SJSA1 (cell line): ENCODE measurements at places on chromosomes 6 and 20. TPM values are rescaled to one million over a fixed set of nuclear protein-coding genes. Genes with fewer than 3 reads are reported as not detected.

SLC22A1 gene
- total RNA-seq, result not detected in 2 replicates

ANKRD6 gene
- 1.1 TPM in 1 of 2 replicates, not detected in the other for total RNA-seq

ADGB gene
- total RNA-seq, result not detected in 2 replicates

HTR1B gene
- total RNA-seq, result not detected in 2 replicates

PPDPF gene
- total RNA-seq, result 47.2 and 56.7 TPM in 2 replicates

SLC17A2 gene
- total RNA-seq, result not detected in 2 replicates

HCRTR2 gene
- not detected in 2 replicates for total RNA-seq

ANKRD66 gene
- total RNA-seq, result not detected in 2 replicates

INSM1 gene
- not detected in 2 replicates for total RNA-seq

DNA sequence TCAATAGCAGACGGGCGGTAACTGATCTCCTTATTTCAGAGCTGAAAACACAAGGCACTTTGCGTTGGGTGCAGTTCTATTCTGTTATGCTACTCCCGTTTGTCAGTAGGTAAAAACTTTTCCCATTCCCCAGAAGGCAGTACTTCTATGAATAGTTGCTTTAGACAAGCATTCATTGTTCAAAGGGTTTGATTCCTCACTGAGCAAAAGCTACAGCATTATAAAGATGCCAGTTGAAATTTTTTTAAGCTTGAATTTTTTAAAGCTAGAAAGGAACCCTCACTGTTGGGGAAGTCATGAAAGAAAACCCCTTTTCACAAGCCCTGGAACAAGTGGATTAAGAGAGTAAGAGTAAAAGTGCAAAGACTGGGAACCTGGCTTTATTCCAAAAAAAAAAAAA lies 42.3 kb downstream of the FUT9 start:
- no peaks in the 10 kb centered on the region for H3K27me3 ChIP-seq
- H3K4me1 ChIP-seq, result peaks cover 9% of the 10 kb centered on the region
- no peak overlapping the region for H3K27ac ChIP-seq
- no peaks in the 10 kb centered on the region for H3K36me3 ChIP-seq

DNA sequence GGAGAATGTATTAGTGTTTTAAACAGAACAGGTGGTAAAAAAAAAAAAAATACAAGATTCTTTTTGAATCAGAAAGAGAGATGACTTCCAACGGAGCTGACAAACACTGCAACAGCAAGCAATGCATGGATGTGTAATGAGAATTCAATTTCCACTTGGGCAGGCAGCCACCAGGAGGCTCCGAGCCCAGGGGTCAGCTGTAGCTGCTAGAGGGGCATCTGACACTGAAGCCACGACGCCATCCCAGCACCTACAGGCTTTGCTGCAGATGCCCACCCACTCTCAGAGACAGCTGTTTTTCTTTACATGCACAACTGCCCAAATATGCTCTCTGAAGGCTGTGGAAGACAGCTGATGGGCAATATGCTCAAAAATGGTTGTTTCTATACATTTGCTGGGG lies 75.4 kb downstream of the ELOVL5 start:
- H3K27ac ChIP-seq, result no peak overlapping the region
- peaks cover 88% of the 10 kb centered on the region for H3K36me3 ChIP-seq

GRCh38 chr6:73648166-73648565 lies 5.6 kb downstream of the SLC17A5 start:
- H3K27me3 ChIP-seq, result no peaks in the 10 kb centered on the region
- no peak overlapping the region for H3K4me3 ChIP-seq
- H3K4me1 ChIP-seq, result 0 out of 2 replicates have a peak, but pooled peaks cover 3% of the 10 kb centered on the region
- H3K27ac ChIP-seq, result no peak overlapping the region
- DNase-seq, result no peak

- H3K27ac ChIP-seq, result no peak overlapping the region
- no peak overlapping the region for H3K4me3 ChIP-seq
- DNase-seq, result no peak
Measured at GRCh38 chr6:6840831-6841291, 252.3 kb downstream of the LY86 start.

DNA sequence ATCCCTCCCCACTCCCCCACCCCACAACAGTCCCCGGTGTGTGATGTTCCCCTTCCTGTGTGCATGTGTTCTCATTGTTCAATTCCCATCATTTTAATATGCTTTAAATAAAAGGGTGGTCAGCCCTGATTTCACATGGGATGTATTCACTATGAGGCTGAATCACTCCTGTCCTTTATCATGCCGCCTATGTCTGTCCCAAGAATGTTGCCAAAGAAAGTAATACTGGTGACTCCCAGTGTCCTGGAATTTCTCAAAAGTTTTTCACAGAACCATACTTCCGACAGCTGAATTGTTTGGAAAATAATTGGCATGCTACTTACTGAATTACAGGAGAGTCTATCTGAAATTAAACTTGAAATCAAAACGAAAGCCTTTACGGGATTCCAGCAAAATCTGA lies 217.7 kb downstream of the HAO1 start:
- H3K4me1 ChIP-seq, result no peaks in the 10 kb centered on the region
- H3K27ac ChIP-seq, result no peak overlapping the region
- no peaks in the 10 kb centered on the region for H3K36me3 ChIP-seq
- H3K4me3 ChIP-seq, result no peak overlapping the region
- DNase-seq, result no peak
- H3K27me3 ChIP-seq, result no peaks in the 10 kb centered on the region

DNA sequence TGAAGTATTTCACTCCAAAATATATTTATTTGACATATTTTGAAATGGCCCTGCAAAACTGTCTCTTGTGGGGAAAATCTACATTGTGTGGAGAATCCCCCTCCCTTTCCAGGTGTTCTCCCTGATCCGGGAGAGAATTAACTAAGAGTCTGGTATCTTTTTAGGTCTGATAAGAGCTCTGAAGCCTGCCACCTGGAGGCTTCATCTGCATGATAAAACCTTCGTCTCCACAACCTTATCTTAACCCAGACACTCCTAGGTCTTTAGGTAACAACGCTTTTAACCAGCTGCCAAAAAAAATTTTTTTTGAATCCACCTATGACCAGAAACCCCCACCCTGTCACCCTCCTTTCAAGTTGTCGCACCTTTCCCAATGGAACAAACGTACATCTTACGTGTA lies 43.0 kb downstream of the FAM184A start:
- no peaks in the 10 kb centered on the region for H3K27me3 ChIP-seq
- DNase-seq, result no peak
- no peaks in the 10 kb centered on the region for H3K4me1 ChIP-seq
- no peak overlapping the region for H3K27ac ChIP-seq
- H3K36me3 ChIP-seq, result no peaks in the 10 kb centered on the region
- H3K4me3 ChIP-seq, result no peak overlapping the region

DNA sequence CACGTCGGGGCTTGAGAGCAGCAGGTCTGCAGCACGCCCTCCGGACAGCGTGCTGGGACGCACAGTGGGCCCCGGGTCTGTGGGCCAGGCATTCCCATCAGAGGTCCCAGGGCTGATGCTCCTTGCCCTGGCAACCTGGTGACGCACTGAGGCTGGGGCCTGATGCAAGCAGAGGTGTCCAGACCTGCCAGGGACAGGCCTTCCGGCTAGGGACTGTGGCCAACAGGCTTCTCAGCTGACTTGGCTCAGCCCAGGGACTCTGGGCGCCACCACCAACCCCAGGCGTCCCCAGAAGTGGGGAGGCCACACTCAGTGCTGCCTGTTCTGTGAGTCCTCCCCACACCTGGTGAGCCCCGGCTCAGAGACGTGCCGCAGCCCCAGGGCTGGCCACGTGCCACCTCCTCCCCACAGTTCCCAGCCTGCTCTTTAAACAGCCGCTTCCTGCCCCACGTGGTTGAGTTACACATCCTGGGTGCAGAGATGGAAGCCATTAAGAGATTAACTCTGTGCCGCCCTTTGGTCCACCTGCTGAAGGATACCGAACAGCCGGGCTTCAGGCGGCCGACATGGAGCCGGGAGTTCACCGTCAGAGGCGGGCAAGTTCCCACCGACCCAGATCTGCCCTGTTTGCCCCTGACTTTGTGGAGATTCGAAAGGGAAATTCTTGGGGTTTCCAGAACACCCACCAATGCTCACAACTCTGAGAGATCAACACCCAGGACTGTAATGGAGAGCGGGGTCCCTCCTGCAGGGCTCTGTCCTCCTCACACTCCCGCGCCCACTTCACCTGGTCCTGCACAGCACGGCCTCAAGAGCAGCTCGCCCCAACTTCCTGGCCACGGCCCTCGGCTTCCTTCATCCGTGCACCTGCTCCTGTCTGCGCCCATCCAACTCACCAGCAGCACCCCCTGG lies 37.6 kb upstream of the ZBP1 start:
- H3K27ac ChIP-seq, result no peak overlapping the region
- no peaks in the 10 kb centered on the region for H3K27me3 ChIP-seq
- no peak for DNase-seq

GRCh38 chr6:148367411-148368024 lies 24.9 kb downstream of the SASH1 start:
- no peak overlapping the region; the same call in 1 of the 2 replicates for H3K27ac ChIP-seq
- peak; percentile 54 for DNase-seq
- no peaks in the 10 kb centered on the region for H3K27me3 ChIP-seq
- H3K4me3 ChIP-seq, result no peak overlapping the region
- H3K36me3 ChIP-seq, result no peaks in the 10 kb centered on the region
- peaks cover 24% of the 10 kb centered on the region for H3K4me1 ChIP-seq

GRCh38 chr6:102313699-102314098 lies 920.2 kb downstream of the GRIK2 start:
- H3K36me3 ChIP-seq, result no peaks in the 10 kb centered on the region
- no peak overlapping the region for H3K4me3 ChIP-seq
- H3K27ac ChIP-seq, result no peak overlapping the region
- DNase-seq, result no peak

DNA sequence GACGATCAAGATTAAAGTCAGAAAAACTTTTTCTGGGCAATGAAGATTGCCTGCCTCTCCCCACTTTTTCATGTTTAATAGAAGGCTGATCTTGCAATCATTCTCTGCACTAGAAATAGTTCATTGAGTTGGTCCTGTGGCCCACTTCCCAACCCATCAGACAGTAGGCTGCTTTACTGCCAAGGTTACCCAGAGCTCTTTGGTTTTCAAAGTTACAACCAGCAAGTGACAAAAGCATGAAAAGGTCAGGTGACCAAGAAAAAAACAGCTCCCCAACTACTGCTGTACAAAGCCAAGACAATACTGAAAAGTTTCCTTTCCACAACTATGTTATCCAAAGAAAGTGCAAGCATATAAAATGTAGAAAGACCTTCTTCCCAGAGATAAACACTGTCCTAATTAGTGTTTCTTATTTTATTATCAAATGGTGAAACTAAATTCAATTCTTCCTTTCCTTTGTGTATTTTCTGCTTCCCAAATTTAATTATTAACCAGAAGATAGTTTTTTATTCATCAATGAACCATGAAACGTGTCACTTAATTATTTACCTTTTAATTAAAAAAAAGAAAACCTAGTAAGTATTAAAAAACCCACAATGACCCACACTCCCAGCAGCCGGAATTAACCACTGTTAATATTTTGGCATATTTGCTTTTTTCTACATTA lies 16.6 kb downstream of the DNAAF9 start:
- H3K36me3 ChIP-seq, result 0 out of 2 replicates have a peak, but pooled peaks cover 7% of the 10 kb centered on the region
- no peaks in the 10 kb centered on the region for H3K4me1 ChIP-seq
- no peaks in the 10 kb centered on the region for H3K27me3 ChIP-seq
- H3K27ac ChIP-seq, result no peak overlapping the region
- H3K4me3 ChIP-seq, result no peak overlapping the region

- DNase-seq, result no peak
- H3K4me1 ChIP-seq, result peaks cover 15% of the 10 kb centered on the region
- H3K4me3 ChIP-seq, result no peak overlapping the region
- H3K36me3 ChIP-seq, result peaks cover 5% of the 10 kb centered on the region; the same call in 1 of the 2 replicates
Measured at GRCh38 chr6:114064862-114065261, 93.9 kb upstream of the HDAC2 start.

DNA sequence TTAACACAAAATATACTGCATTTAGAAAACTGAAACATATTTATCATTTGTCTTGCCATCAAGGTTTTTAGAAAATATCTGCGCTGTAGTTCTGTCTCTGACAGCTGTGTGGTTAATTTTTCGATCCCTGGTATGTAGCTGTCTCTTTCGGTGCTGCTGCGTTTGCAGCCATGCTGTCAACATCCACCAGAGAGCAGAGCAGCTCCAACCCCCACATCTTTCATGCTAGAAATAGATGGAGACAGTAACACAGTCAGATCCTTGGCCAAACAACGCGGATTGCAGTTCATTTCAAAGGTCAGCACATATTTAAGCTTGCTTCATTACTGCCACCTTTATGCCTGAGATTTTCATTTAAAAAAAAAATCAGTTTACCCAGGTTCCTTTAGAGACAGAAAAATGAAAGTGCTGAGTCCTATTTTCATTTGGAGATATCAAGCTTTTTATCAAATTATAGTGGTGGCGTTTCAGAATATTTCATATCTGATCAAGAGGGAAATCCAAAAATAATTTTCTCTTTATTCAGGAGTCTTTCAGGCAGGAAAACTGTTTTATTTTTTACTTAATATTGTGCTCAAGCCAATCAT lies 157.7 kb upstream of the MMS22L start:
- H3K27me3 ChIP-seq, result no peaks in the 10 kb centered on the region
- H3K4me1 ChIP-seq, result no peaks in the 10 kb centered on the region
- no peaks in the 10 kb centered on the region for H3K36me3 ChIP-seq
- H3K27ac ChIP-seq, result no peak overlapping the region

- no peaks in the 10 kb centered on the region for H3K27me3 ChIP-seq
- no peaks in the 10 kb centered on the region for H3K36me3 ChIP-seq
- no peaks in the 10 kb centered on the region for H3K4me1 ChIP-seq
- H3K4me3 ChIP-seq, result no peak overlapping the region
- H3K27ac ChIP-seq, result no peak overlapping the region
- DNase-seq, result no peak
Measured at GRCh38 chr6:168756009-168756634, 315.1 kb downstream of the SMOC2 start.

GRCh38 chr6:134961366-134961765 lies 11.5 kb upstream of the ALDH8A1 start:
- peaks cover 26% of the 10 kb centered on the region for H3K36me3 ChIP-seq
- DNase-seq, result no peak
- no peak overlapping the region for H3K4me3 ChIP-seq

DNA sequence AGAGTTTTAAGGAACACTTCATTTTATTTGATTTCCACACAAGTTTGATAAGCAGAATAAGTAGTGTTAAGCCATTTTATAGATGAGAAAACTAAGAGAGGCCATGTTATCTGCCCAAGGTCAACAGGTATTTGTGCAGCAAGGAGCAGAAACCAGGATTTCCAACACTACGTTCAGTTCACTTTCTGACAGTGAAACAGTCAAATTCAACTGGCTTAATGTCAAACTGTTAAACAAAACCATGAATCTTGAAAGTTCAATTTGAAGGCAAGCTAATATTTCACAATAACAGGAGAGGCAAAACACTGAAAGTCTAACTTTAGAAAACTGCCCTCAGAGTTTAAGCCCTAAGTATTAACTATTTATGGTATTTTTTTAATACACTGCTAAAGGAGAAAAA lies 32.6 kb downstream of the DTNBP1 start:
- no peak for DNase-seq
- no peak overlapping the region for H3K27ac ChIP-seq
- peaks cover 12% of the 10 kb centered on the region for H3K4me1 ChIP-seq
- no peaks in the 10 kb centered on the region for H3K36me3 ChIP-seq
- H3K4me3 ChIP-seq, result no peak overlapping the region
- no peaks in the 10 kb centered on the region for H3K27me3 ChIP-seq

GRCh38 chr20:59134182-59134581 lies 29.4 kb upstream of the ZNF831 start:
- H3K36me3 ChIP-seq, result no peaks in the 10 kb centered on the region
- no peak for DNase-seq
- no peak overlapping the region for H3K27ac ChIP-seq
- H3K4me3 ChIP-seq, result no peak overlapping the region
- H3K4me1 ChIP-seq, result no peaks in the 10 kb centered on the region
- H3K27me3 ChIP-seq, result no peaks in the 10 kb centered on the region
